ENCODE measurements at places on chromosomes 16 and 17.

- DNase-seq = no peak
Measured at GRCh38 chr17:79809530-79810129, 12.8 kb upstream of the CBX8 start.

GRCh38 chr17:33966410-33967059 lies 288.6 kb upstream of the CCL2 start:
- DNase-seq = no peak

DNA sequence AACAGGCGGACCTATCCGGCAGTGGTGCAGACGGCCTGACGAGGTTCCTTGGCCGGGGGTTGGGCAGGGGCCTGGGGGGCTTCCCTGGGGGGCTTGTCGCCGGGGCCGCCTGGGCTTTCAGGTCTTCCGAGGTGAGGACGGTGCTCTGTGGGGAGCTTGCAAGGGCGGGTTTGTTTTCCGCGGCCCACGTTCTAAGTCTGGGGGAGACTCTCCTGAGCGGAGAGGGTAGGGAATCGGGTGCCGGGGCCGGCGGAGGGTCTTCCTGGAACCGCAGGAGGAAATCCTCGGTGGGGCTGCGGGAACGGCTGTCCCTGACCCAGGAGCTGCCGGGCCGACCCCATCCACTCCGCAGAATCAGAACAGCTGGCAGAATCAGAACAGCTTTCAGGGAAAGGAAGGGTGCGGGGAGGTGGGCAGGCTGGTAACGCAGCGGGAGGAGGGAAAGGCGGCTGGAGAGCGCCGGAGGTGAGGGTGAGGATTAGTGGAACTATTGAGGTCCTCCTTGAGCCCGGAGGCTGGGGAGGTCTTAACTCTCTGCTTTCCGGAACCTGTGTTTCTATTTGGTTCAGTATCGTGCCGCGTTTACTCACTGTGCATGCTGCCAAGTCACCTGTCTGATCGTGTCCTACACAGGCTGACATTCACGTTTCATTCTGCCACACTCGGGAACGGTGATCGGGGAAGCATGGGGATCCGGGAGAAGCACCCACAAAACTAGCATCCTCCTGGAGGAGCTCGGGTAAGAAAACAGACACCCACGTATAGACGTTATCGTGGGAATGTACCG lies 28.9 kb downstream of the CPSF4L start:
- peak; percentile 76 for DNase-seq

GRCh38 chr17:77772899-77773358 lies 185.6 kb upstream of the TNRC6C start:
- no peak for DNase-seq

DNA sequence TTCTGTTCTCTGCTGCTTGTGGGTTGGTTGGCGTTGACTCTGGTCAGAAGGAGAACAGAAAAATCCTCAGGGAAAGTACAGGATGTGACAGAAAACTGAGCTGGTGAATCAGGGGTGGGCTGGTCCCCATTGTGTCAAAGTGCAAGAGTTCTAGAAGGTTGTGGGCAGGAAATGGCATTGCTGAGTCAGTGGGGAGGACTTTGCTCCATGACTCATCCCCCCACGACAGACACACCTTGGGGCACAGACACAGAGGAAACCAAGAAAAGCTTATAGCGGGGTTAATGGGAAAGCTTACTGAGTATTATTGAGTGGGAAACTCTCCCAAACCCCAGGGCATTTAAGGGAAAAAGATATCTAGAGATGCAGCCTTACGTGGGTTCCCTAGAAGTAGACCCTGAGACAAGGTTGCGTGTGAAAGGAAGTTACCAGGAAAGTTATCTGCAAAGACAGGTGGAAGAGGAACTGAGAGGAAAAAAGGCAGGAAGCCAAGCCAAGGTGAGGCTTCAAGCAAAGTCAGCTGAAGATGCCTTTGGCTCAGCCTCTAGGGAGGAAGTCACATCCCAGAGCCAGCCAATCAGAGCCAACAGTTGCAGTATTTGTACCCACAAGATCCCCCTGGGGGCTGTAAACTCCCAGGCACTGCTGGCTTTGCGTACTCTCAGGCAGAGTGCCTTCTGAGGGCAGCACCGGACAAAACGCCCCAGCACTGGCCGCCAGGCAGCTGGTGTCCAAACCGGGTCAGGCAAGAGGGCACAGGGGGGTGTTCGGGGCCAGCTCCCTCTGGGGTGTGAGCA lies 86.4 kb downstream of the FOXL1 start:
- peak; percentile 87 for DNase-seq

GRCh38 chr16:1037394-1038257 lies 34.9 kb upstream of the SSTR5 start:
- peak; percentile 36 for DNase-seq

DNA sequence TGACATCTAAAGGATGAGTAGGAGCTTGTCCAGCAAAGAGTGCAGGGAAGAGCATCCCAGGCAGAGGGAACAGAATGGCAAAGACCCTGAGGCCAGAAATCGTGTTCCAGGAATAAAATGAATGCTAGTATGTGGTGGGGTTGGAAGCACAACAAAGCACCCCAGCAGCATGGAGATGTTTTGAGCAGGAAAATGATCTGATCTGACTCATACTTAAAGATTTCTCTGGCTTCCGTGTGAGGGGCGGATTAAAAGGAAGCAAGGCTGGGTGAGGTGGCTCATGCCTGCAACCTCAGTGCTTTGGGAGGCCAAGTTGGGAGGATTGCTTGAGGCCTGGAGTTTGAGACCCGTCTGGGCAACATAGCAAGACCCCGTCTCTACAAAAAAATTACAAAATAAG lies 2.3 kb downstream of the SLC5A11 start:
- DNase-seq = peak; percentile 49

GRCh38 chr16:71973001-71973400 lies 27.2 kb downstream of the PKD1L3 start:
- DNase-seq = no peak

DNA sequence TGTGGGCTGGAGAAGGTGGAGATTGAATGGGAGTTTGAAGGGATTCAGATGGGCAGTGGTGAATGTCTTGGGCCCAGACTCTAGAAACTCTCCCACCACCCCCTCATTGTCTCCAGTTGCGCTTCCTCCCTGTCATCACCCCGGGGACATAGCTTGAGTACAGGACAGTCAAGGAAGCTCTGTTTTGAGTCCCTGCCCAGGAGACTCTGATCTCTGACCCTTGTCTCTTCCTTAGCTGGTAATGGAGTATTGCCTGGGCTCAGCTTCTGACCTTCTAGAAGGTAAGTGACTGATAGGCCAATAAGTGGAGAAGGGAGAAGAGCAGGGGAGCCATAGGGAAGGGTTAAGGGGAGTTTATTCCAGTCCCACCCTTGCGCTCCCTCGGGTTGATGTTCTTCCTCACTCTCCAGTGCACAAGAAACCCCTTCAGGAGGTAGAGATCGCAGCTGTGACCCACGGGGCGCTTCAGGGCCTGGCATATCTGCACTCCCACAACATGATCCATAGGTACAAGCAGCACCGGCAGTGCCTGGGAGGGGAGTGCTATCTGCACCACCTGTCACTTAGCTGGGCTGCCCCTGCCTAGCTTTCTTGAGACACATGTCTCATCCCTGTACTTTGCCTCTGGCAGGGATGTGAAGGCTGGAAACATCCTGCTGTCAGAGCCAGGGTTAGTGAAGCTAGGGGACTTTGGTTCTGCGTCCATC lies 5.0 kb downstream of the TAOK2 start:
- DNase-seq = no peak

GRCh38 chr17:44209786-44210341 lies 9.6 kb downstream of the UBTF start:
- no peak for DNase-seq

GRCh38 chr16:12535535-12536411 lies 267.9 kb downstream of the CPPED1 start:
- DNase-seq = no peak

- no peak for DNase-seq
Measured at GRCh38 chr17:15411384-15412198, 55.8 kb downstream of the CDRT4 start.

DNA sequence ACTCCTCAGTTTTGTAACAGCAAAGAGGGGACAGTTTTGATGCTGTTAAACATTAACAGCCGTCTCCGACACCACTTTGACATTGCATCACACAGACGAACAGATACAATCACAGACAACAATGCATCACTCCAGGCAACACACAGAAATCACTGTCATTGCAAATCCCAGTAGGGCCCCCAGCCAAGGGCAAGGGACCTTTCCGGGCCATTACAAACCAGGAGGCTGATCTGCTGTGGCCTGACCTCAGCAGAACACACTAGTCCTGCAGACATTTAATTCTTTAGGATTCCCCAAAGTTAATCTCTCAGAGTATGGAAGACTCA lies 136.2 kb upstream of the RCVRN start:
- no peak for DNase-seq

DNA sequence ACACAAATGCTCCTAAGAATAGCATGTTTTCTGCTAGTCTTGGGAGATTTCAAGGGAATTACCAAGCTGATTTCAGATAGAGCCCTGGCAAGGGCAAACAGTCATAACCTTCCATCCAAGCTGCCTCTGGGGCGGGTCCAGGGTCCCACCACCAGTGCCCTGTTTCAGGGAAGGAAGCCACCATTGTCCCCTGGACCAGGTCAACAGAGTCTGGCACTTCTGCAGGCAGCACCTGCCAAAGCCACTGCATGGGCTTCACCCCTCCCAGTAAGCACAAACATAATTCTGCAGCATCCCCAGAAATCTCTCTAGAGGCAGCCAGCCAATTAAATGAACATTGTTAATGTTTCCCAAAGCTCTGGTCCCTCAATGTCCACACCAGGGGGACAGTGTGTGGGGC lies 143.0 kb downstream of the SALL1 start:
- no peak for DNase-seq

DNA sequence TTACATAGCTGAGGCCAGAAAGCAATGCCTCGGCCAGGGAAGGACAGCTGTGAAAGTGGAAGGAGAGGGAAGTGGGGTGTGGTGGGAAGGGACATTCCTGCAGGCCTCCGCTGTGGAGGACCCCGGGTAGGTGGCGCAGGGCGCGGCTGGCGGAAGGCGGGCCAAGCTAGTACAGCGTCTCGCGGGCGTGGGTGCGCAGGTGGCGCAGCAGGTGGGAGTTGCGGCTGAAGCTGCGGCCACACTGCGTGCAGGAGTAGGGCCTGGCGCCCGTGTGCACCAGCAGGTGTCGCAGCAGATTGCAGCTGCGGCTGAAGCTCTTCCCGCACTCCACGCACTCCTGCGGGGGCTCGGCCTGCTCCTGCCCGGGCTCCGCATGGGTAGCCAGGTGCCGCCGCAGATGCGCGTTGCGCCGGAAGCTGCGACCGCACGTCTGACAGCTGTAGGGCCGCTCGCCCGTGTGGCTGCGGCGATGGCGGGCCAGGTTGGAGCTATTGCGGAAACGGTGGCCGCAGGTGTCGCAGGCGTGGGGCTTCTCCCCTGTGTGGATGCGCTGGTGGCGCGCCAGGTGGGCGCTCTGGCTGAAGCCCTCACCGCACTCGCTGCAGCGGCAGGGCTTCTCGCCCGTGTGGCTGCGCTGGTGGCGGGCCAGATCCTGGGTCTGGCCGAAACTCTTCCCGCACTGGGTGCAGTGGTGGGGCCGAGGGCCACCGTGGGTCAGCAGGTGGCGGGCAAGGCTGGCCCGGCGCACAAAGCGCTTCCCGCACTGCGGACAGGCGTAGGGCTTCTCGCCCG lies 10.0 kb downstream of the ZSCAN10 start:
- DNase-seq = no peak

DNA sequence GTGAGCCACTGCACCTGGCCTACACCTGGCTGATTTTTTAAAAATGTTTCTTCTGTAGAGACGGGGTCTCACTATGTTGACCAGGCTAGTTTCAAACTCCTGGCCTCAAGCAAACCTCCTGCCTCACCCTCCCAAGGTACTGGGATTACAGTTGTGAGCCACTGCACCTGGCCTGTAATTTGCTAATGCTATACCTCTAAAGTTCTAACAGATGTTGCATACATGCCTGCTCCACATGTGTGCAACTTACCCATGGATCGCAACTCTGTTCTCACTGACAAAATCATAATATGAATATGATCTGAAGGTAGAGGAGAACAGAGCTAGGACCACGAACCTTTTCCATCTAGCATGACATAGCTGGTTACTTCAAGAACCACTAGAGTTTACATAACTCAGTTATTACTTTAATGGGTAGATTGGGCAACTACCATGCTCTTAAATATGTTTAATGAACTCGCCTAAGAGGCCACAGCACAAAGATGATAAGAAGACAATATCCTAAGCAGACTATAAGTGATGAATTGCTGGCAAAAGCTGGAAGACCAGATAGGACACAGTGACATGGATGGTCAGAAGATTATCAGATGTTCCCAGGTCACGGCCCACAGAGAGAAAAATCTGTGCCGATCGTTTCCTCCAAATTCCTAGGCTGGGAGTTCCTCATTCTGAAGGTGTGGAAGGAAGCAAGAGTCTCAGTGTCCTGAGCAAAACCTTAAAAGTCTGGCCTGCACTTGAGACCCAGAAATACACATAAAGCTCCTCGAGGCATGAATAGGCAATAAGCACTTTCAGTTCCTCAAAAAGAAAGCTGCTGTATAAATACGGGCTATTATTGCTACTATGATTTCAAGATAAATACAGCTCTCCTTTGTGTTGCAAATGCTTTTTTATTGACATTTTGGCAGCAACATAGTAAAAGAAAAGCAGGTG lies 53.6 kb upstream of the ICAM2 start:
- no peak for DNase-seq

DNA sequence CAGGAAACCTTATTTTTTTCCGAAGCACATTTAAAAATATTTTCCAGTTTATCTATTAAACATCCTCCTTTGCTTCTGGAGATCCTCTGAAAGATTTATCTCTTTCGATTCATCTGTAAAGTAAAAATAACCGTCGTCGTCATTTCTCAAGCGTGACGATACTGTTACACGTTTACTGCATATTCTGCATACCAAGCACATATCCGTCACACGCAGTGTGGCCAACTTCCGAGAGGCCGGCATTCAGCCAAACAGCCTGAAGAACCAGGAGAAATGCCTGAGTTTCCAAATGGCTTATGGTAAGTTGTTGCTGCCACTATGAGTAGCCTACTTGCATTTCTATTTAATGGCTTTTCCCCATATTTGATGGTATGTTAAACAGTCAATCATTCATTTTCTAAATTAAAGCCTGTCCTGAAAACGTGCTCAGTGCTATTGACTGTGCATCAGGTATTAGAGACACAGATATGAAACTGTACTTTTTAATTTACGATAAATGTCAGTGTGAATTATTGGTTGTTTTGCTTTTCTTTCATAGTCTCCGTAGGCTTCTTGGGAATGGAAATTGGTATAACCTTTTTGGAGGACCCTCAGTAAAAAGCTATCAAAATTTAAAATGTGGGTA lies 275.7 kb downstream of the WWOX start:
- DNase-seq = no peak

GRCh38 chr17:33127706-33128105 lies 136.1 kb downstream of the SPACA3 start:
- no peak for DNase-seq
